NAMALWA (cell line): ENCODE measurements at places on chromosomes 5 and 9.

- peak; percentile 76 for DNase-seq
These were observed 12.4 kb upstream of the CRB2 start for GRCh38 chr9:123343443-123344191.

DNA sequence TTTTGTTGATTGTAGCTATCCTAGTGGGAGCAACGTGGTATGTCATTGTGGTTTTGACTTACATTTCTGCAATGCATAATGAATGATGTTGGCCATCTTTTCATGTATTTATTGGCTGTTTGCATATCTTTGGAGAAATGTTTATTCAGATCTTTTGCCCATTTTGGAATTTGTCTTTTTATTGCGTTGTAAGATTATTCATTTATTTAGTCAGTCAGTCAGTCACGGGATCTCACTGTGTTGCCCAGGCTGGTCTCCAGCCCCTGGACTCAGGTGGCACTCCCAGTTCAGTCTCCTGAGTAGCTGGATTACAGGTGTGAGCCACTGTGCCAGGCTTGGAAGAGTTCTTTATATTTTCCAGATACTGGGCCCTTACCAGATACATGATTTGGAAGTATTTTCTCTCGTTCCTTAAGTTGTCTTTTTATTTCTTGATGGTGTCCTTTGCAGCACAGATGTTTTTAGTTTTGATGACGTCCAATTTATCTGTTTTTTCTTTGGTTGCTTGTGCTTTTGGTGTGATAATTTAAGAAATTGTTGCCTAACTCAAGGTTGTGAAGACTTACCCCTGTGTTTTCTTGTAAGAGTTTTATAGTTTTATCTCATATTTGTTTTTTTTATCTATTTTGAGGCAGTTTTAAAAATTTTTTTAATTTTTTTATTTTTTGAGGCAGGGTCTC lies 67.1 kb downstream of the EHMT1 start:
- no peak for DNase-seq

DNA sequence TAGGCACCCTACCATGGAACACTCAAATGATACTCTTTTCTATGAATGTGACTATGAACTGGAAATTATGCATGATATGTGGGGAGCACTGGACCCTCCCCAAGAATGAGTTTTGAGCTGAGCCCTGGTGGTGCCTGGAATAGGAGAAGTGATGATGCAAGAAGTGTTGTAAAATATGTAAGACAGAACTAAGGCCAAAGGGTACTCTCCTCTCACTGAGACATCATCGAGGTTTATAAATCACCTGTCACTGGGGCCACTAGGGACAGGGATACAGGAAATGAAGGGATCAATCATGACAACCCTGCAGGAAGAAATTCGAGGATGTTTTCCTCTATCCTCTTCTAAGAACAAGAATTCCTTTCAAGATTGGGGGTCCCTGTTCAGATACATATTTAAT lies 45.4 kb downstream of the PCSK1 start:
- DNase-seq, result no peak

DNA sequence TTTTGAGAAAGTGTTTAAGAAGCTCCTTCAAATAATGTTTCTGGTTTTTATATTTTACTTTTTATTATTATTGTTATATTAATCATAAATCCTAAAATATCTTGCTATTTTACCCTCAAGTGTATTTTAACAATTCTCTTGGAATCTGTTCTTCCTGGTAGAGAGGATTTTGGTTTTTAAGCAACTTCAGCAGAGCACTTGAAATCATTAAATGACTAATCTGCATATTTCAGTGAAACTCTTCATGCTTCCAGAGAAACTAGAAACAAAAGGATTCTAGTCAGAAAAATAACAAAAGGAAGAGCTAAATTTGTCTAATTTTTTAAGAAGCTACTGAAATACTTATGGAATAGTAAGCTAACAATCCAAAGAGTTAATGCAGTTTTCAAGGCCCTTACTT lies 1057.3 kb downstream of the TLE1 start:
- no peak for DNase-seq

DNA sequence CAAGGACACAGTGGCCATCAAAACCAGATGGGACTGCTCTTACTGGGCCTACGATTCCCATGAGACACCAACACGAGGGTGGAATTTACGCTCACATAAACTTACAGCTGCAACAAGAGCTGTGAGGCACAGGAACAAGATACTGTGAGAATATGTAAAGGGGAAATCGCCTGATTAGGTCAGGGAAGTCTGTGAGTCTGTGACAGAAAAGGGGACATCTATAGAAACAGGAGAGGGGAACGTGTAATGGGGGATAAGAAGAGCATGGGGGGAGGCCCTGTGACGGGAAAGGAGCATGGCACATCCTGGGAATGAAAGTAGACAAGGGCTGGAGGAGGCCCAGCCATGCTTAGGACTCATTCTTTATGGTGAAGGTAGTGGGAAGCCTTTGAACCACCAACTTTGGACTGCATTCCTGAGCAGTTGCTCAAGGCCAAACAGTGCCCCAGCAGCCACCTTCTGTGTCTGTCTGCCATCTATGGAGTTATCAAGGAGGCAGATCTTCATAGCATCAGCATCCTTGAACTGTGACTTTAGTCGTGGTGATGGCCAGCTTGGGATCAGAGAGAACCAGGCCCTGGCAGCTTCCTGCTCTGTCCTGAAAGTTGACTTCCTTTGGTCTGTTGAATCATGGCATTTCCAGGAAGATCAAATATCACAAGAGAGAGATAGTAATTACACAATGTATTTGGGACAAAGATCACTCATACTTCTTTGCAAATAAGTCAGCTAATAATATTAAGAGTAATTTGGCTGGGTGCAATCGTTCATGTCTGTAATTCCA lies 87.9 kb upstream of the FAM169A start:
- peak; percentile 26 for DNase-seq

GRCh38 chr5:2038321-2039179 lies 155.8 kb upstream of the IRX4 start:
- peak; percentile 49 for DNase-seq

GRCh38 chr5:1480217-1480616 lies 35.0 kb upstream of the SLC6A3 start:
- no peak for DNase-seq

- DNase-seq, result no peak
These were observed 429.6 kb downstream of the SLCO4C1 start for GRCh38 chr5:101866473-101866872.

- peak; percentile 41 for DNase-seq
These were observed 586.0 kb downstream of the EBF1 start for GRCh38 chr5:158513490-158514318.

DNA sequence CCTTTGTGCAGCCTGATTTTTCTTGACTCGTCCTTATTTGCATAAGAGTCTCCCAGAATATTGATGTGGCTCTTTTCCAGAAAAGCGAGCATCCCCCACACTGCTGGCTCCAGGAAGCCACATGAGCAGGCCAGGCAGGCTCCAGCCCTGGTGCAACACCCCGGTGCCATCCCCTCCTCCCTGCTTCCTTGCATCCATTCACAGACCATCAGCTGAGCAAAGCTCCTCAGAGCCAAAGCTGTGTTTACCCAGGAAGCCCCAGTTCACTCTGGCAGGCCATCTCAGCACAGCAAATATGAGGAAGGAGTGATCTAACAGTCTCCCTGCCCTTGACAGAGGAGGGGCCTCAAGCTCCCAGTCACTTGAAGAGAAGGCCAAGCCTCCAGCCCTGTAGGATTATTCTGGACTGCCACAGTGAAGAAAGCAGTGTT lies 34.4 kb downstream of the INSYN2B start:
- no peak for DNase-seq

DNA sequence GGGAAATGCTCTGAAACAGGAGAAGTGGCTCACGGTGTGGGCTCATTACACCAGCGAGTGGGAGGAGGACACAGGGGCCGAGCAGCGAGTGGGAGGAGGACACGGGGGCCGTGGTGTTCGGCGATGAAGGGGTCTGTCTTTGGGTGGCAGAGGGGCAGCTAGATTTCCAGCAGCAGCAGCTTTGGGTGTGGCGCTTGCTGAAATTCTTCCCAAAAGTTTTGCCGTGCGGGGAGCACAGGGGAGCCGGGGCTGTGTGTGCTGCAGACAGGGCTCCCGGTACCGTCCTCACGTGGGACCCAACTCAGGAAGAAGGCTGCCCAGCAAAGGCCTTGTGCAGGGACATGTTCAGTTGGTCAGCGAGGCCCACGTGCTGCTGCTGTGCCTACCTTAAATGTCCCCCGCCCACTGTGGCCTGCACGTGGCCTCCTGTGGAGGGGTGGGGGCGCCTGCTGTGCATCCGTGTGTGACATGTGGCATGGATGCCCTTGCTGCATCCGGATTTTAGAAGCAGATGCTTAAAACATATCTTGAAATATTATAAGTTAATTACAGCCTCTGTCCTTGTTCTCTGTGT lies 124.3 kb upstream of the CACNA1B start:
- DNase-seq, result no peak

DNA sequence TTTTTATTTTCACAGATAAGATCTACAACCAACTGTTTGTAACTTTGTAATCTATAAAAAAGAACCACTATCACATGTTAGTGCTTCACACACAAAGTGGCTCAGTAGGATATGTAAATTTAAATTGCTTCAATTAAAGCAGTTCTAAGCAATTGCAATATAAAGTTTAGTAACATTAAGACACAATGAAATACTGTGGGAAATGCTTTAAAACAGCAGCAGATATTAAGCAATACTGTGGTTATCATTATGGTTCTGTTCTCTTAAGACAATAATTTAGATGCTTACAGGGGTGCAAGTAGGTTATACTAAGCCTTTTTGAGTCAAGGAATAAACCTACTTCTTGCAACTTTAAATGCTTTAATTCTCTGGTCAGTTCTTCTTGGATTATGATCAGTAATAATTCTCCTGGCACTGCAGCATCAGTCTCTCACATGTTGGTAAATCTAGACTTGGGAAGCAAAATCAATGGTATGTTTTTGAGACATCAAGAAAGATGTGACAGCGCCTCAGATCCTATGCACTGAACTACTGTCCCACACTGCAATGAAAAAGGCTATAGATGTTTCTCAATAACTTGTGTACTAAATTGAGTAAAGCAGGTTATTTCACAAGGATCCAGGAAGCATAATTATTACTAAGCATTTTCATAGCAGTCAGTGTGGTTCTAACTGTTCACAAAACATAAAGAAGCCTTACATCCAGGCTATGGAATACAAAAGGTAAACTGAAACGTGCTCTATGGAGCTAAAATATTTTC lies 338.7 kb upstream of the PDE4D start:
- no peak for DNase-seq

GRCh38 chr9:81393985-81394811 lies 295.1 kb downstream of the TLE1 start:
- DNase-seq, result no peak

- DNase-seq, result no peak
These were observed 37.3 kb upstream of the UBE2D2 start for GRCh38 chr5:139523635-139524445.

DNA sequence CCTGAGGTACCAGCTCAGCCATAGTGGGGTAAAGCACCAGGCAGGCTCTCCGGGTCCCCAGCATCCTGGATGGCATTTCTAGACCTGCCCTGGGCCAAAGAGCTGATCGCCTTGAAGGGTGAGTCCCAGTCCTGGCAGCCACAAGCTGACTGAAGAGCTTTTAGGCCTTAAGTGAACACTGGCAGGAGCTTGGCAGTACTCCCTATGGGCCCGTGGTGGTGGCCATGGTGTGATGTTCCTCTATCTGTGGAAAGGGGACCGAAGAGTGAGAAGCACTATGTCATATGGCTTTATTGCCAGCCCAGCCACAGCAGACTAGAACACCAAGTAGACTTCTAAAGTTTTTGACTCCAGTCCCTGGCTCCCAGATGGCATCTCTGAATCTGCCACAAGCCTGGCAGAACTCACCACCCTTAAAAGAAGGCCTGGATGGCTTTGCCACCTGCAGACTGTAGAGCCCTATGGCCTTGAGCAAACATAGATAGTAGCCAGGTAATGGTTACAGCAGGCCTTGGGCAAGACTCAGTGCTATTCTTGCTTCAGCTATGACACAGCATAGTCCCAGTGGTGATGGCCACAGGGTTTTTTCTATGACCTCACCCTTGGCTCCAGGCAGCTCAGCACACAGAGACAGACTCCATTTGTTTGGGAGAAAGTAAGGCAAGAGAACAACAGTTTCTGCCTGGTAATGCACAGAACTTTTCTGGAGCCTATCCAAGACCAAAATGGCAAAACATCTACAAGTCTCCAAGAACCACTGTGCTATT lies 801.5 kb upstream of the DMAC1 start:
- no peak for DNase-seq

GRCh38 chr5:153584960-153585359 lies 94.5 kb downstream of the GRIA1 start:
- no peak for DNase-seq

- DNase-seq, result no peak
These were observed 76.2 kb upstream of the ALDH1B1 start for GRCh38 chr9:38316166-38316780.

DNA sequence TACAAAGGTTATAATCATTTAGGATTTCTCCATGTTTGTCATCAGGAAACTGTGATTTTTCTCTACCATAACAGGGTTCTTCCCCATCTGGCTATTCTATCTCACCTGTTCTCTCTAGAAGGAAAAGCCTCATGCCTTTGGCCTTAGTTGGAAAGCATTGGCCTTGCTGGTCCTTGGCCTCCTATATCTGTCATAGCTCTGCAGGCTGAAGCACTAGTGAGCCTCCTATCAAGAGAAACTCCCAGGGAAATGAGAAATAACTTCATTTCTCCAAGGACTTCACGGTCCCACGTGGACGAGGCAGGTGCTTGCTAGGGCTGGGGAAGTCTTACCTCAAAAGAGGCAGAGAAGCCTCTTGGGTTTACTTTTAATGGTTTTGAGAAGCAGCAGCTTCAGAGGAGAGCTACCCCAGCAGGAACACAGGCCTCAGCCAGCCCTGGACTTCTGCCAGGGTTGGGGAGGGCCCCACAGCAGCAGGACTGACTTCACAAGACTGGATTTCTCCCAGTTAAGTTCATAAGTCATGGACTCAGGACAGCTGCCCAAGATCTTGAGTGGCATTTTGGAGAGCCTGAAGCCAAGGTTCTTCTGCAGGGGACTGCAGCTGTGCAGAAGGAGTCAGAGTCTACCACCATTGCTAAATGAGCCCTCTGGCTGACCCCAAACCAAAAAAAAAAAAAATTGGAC lies 15.8 kb upstream of the PSAT1 start:
- DNase-seq, result no peak

- DNase-seq, result no peak
These were observed 1134.3 kb upstream of the C9orf72 start for GRCh38 chr9:28707616-28708015.

GRCh38 chr9:81601639-81602623 lies 87.4 kb downstream of the TLE1 start:
- no peak for DNase-seq

- no peak for DNase-seq
These were observed 743.2 kb upstream of the CDH10 start for GRCh38 chr5:25387953-25388352.

GRCh38 chr5:142613271-142613671 lies 72.6 kb downstream of the FGF1 start:
- DNase-seq, result no peak

DNA sequence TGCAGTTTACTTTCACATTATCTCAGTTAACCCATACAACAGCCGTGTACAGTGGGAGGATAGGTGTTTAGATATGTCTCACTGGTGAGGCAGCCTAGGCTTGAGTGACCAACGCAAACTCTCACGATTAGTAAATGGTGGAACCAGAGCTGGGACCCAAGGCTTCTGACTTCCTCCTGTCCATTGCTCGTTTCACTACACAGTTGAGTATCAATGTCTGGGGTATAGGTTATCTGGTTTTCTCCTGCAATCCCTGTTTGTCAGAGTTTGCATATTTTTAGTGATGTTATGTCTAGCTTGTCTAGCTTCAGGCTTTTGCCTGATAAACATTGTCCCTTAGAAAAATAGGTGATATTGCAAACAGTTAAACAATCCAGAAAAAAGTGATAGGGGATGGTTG lies 62.6 kb downstream of the NUP214 start:
- no peak for DNase-seq
